ENCODE measurements at places on chromosomes 4 and X. TPM values are rescaled to one million over a fixed set of nuclear protein-coding genes. Genes with fewer than 3 reads are reported as not detected.

GRCh38 chr4:67483868-67484602, 61.3 kb downstream of the CENPC start:
- H3K4me3 ChIP-seq: no peak overlapping the region
- no peaks in the 10 kb centered on the region for H3K4me1 ChIP-seq
- DNase-seq: no peak

The ABRAXAS1 gene
- total RNA-seq: 23.2 TPM

GRCh38 chrX:15269618-15270521, at the start of gene ASB9:
ASB9 (minus strand) TSS chrX:15270083; CDS start chrX:15269874, 209 bp downstream.
- H3K4me1 ChIP-seq: peaks cover 8% of the 10 kb centered on the region
- H3K4me3 ChIP-seq: peak within 1 kb of the TSS; percentile 46
- H3K36me3 ChIP-seq: no peaks in the 10 kb centered on the region
- peak within 1 kb of the TSS; percentile 64 for H3K27ac ChIP-seq
- DNase-seq: peak; percentile 37
- no peaks in the 10 kb centered on the region for H3K27me3 ChIP-seq

The ZNF185 gene
- total RNA-seq: 32.8 TPM

The HSD17B13 gene
- 0.16 TPM for total RNA-seq

GRCh38 chr4:17447675-17448298, 64.1 kb downstream of the QDPR start:
- no peak for DNase-seq
- H3K27ac ChIP-seq: no peak overlapping the region
- no peaks in the 10 kb centered on the region for H3K36me3 ChIP-seq
- peaks cover 2% of the 10 kb centered on the region for H3K27me3 ChIP-seq

The BEND4 gene
- 0.38 TPM for total RNA-seq

GRCh38 chrX:107709266-107709806, 66.3 kb downstream of the TSC22D3 start:
- H3K36me3 ChIP-seq: peaks cover 3% of the 10 kb centered on the region
- no peak overlapping the region for H3K4me3 ChIP-seq
- H3K4me1 ChIP-seq: peaks cover 19% of the 10 kb centered on the region
- H3K27me3 ChIP-seq: no peaks in the 10 kb centered on the region

- no peaks in the 10 kb centered on the region for H3K4me1 ChIP-seq
- H3K4me3 ChIP-seq: no peak overlapping the region
These were observed 143.9 kb downstream of the RPS6KA6 start for GRCh38 chrX:84044051-84044450.

The HS6ST2 gene
- 23.1 TPM for total RNA-seq

GRCh38 chrX:74351760-74352159, 47.8 kb downstream of the ZCCHC13 start:
- H3K4me3 ChIP-seq: no peak overlapping the region
- no peaks in the 10 kb centered on the region for H3K36me3 ChIP-seq
- no peak overlapping the region for H3K27ac ChIP-seq
- no peak for DNase-seq
- no peaks in the 10 kb centered on the region for H3K4me1 ChIP-seq
- H3K27me3 ChIP-seq: no peaks in the 10 kb centered on the region
